NCI-H1694 (cell line): ENCODE measurements at places on chromosomes 5 and 9.

DNA sequence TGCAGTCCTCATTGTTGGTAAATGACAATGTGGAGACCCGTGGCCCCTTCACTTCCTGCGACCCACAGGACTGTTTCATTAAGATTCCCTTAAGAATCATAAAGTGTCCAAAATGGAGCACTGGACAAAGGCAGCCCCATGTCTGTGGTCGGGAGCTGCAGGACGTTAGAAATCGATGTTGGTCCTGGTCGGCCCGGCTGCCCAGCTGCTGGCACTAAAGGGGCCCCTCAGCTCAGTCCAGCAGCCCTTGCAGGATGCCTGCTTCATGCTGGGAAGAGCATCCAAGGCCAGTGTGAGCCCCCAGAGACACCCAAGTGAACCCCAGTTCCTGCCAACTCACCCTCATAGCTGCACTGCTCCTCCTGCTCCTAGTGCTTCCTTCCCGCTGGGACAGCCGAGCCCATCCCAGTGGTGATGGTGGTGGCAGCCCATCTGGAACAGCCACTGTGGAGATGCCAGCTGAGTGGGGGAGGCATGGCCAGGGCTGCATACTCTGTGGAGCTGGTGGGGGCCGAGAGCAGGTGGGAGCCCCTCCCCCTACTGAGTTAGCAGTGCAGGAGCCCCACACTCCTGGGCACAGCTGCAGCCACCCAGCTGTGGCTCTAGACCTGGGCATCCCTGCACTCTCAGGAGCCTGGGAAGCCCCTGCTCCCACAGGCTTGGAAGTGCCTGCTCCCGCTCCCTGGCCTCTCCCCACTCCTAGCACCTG is 168.0 kb upstream of the IRX2 start:
- DNase-seq, result no peak

- no peak for DNase-seq
Observed at GRCh38 chr5:164289526-164289925, 784.1 kb downstream of the MAT2B start.

GRCh38 chr9:87180361-87180760 is 233.1 kb upstream of the GAS1 start:
- DNase-seq, result no peak

DNA sequence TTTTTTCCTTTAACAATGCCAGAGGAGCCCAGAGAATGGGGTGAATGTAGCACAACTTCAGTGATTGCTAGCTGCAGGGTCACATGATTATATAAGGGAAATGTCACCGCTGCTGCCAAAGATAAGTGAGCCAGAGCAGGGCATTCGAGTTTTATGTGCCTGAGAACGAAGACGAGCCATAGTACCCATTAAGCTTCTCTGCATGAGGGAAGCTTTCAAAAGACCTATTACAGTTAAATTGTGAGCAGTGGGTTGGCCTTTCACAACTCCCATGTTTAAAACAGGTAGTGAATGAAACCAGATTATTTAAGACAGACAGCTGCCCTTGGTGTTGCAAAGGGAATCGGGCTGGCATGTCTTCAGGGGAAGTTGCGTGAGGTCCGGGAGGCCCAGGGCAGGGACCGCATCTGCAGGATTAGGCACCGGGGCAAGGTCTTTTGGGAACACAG is 82.4 kb upstream of the TNFAIP8 start:
- DNase-seq, result no peak

GRCh38 chr9:99040911-99041582 is 63.9 kb upstream of the TGFBR1 start:
- no peak for DNase-seq

DNA sequence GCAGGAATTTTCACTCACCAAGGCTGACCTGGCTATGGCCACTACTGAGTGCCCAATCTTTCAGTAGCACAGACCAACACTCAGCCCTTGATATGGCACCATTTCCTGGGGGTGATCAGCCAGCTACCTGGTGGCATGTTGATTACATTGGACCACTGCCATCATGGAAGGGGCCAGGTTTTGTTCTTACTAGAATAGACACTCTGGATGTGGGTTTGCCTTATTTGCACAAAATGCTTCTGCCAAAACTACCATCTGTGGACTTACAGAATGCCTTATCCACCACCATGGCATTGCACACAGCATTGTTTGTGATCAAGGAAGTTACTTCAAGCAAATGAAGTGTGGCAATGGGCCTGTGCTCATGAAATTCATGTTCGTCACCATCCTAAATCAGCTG is 69.7 kb upstream of the SH3GL2 start:
- no peak for DNase-seq

GRCh38 chr9:86354818-86355309 is 654 bp upstream of the TUT7 start:
- no peak for DNase-seq

GRCh38 chr5:61333321-61333953 is 1.4 kb downstream of the ZSWIM6 start:
- DNase-seq, result no peak

GRCh38 chr5:57598756-57599155 is 116.1 kb upstream of the ACTBL2 start:
- no peak for DNase-seq

GRCh38 chr9:122246666-122247065 is 17.9 kb upstream of the LHX6 start:
- no peak for DNase-seq

GRCh38 chr5:65861830-65862241 is 64.5 kb upstream of the ERBIN start:
- DNase-seq, result no peak

DNA sequence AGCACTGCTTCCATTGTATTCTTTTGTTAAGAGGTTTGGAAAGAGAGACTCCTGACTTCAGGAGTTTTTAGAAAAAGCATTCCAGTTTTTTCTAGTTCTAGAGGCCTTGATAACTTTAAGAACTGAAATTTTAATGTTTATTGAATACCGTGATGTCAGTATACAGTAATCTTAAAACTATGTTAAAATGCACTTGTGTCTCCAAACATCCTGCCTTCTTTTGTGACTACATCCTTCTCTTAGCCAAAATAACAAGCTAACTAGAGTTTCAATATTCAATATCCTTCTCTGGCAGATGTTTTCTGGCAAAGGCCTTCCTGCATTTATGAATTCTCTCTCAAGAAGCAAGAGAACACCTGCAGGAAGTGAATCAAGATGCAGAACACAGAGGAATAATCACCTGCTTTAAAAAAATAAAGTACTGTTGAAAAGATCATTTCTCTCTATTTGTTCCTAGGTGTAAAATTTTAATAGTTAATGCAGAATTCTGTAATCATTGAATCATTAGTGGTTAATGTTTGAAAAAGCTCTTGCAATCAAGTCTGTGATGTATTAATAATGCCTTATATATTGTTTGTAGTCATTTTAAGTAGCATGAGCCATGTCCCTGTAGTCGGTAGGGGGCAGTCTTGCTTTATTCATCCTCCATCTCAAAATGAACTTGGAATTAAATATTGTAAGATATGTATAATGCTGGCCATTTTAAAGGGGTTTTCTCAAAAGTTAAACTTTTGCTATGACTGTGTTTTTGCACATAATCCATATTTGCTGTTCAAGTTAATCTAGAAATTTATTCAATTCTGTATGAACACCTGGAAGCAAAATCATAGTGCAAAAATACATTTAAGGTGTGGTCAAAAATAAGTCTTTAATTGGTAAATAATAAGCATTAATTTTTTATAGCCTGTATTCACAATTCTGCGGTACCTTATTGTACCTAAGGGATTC is 43.1 kb downstream of the NDFIP1 start:
- DNase-seq, result peak; percentile 45

DNA sequence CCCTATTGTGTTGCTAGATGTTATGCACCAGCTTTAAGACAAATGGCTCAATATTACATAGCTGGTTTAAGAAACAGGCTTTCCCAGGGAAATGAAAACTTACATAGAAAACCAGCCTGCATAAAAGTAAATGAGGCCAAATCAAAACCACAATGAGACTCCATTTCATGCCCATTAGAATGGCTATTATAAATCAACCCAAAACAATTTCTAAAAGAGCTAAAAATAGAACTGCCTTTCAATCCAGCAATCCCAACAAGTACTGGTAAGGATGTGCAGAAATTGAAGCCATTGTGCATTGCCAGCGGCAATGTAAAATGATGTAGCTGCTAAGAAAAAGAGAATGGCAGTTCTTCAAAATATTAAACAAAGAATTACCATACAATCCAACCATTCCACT is 1170.0 kb upstream of the CDH9 start:
- DNase-seq, result no peak

GRCh38 chr9:101246691-101247090 is 138.1 kb downstream of the BAAT start:
- DNase-seq, result no peak

DNA sequence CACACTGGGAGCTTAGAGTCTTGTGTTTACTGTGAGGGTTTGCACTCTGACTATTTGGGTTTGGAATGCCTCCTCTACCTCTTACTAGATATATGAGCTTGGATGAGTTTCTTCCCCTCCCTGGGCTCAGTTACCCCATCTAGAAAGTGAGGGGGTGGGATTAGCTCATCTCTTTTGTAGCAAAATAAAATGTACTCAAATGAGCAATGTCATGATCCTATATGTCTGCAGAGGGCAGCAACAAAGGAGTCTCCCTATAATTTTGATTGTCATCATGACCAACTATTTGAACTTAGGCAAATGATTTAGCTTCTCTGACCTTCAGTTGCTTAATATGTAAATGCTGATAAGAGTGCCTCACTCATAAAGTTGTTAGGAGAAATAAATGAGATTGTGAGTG is 109.0 kb downstream of the DPYSL3 start:
- DNase-seq, result no peak

GRCh38 chr9:116137581-116137980 is 16.0 kb upstream of the PAPPA start:
- no peak for DNase-seq

DNA sequence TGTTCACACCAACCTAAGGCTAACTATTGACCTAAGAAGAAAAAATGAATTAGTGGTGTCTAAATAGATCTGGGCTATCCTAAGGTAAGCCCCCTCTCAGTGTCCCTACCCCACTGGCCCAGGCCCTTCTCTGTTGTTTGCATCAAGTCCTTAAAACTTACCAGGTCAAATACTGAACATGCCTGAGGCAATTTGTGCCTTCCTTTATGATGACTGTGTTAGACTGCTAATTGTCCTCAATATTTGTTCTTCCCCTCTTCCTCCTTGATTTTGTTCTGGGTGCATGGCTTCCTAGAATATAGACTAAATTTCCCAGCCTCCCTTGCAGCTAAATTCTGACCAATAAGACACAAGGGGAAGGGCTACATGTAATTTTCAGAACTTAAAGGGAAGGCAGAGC is 199.9 kb downstream of the ADAMTS12 start:
- DNase-seq, result no peak

GRCh38 chr5:109863752-109864151 is 174.0 kb downstream of the MAN2A1 start:
- no peak for DNase-seq

GRCh38 chr9:91991721-91992341 is 41.8 kb upstream of the ROR2 start:
- no peak for DNase-seq

GRCh38 chr9:5388026-5388819 is 48.5 kb upstream of the RLN1 start:
- no peak for DNase-seq

- DNase-seq, result no peak
Observed at GRCh38 chr5:95842854-95843544, 20.5 kb upstream of the GLRX start.

DNA sequence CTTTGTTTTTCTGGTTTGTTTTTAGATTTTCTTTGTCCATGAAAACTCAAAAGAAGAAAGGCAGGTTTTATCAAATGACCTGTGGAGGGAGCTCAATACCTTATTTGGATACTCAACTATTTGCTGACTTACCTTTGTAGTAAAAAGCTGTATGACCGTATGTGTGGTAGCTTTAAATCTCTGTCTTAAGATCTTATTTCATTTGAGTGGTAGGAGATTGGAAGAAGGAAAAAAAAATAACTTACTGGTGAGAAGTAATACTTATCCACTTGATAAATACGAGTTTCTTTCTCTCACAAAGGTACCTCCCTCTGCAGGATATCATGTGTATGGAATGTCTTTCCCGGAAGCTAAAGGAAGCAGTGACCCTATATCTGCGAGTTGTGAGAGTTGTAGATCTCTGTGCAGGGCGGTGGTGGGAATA is 15.0 kb downstream of the FBXO38 start:
- no peak for DNase-seq

GRCh38 chr9:37920471-37921167 is 16.7 kb upstream of the SLC25A51 start:
- no peak for DNase-seq

GRCh38 chr9:131609099-131609830 is 63.9 kb downstream of the PRRT1B start:
- no peak for DNase-seq

- DNase-seq, result peak; percentile 41
Observed at GRCh38 chr9:126500600-126501382, 112.9 kb upstream of the LMX1B start.

DNA sequence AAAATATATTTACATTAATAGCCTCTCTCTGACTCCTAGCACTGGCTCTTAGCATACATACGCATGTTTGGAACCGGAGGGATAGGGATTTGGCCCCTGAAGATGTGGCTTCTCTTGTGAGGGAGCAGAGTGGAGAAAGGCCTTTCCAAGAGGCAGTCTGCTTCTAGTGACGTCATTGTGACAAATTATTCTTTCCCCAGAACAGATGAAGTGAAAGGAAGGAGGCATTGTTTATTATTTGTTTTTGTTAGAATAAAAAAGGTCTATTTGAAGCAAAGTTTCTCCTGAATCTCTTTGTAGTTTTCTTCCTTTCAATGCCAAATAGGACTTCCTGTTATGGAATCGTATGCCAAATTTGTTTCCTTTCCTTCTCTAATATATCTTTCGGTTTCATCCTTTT is 361.6 kb downstream of the ICE1 start:
- no peak for DNase-seq

GRCh38 chr9:86839522-86839921 is 107.8 kb downstream of the GAS1 start:
- DNase-seq, result no peak

GRCh38 chr5:156477196-156477595 is 150.2 kb downstream of the SGCD start:
- no peak for DNase-seq

- no peak for DNase-seq
Observed at GRCh38 chr9:12461763-12462460, 231.3 kb upstream of the TYRP1 start.

GRCh38 chr9:78439866-78440830 is 143.2 kb downstream of the PSAT1 start:
- DNase-seq, result no peak
